ENCODE measurements at places on chromosomes 1 and 21.

GRCh38 chr1:194723067-194723466 is 1536.7 kb upstream of the B3GALT2 start:
- no peak for DNase-seq

GRCh38 chr1:211198880-211199279 is 60.3 kb upstream of the RCOR3 start:
- no peak for DNase-seq

DNA sequence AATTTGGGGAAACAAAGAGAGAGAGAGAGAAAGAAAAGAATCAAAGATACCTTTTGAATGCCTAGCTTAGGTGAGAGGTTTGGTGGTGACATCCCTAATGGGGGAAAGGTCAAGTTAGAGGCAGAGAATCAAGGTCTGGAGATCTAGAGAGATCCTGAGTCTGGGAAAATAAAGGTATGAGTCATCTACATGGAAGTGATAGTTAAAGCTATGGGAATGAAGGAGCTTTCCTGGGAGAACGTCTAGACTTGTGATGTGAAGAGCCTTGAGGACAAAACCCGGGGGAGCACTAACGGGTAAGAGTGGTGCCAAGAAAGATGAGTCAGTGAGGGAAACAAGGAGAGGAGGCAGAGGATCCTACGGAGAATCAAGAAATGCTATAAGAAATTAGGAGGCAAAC is 110.8 kb upstream of the RUNX1 start:
- DNase-seq = no peak

- DNase-seq = no peak
These were observed 50.1 kb upstream of the RGS18 start for GRCh38 chr1:192108161-192108560.

GRCh38 chr1:181135437-181135731 is 46.9 kb downstream of the IER5 start:
- peak; percentile 75 for DNase-seq

DNA sequence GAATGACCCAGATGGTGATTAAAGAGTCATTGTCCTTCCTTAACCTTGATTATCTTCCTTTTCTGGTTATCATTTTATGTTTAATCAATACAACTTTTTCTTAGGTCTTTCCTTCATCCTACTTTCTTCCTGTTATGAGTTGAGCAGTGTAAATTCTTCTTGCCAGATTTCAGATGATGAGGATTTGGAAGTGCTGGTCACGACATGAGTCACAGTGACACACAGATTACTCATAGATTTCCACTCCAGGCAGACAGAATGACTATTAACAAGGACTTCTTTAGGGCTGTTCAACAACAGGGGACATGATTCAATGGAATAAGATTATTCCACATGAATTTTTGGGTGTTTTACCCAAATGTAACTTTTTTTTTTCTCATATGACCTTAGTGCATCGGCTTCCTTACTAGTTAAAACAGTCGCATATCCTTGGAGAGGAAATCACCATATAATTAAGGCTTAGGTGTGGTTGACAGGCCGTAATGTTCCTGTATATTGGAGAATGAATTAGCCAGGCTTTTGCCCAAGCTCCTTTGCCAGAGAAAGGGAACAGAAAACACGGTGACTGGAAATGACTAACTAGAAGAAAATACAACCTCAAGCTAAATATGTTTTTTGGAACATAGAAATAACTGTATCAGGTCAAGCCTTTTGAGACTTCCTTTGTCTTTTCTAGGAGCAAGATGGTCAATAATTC is 44.2 kb downstream of the PRRX1 start:
- peak; percentile 72 for DNase-seq

DNA sequence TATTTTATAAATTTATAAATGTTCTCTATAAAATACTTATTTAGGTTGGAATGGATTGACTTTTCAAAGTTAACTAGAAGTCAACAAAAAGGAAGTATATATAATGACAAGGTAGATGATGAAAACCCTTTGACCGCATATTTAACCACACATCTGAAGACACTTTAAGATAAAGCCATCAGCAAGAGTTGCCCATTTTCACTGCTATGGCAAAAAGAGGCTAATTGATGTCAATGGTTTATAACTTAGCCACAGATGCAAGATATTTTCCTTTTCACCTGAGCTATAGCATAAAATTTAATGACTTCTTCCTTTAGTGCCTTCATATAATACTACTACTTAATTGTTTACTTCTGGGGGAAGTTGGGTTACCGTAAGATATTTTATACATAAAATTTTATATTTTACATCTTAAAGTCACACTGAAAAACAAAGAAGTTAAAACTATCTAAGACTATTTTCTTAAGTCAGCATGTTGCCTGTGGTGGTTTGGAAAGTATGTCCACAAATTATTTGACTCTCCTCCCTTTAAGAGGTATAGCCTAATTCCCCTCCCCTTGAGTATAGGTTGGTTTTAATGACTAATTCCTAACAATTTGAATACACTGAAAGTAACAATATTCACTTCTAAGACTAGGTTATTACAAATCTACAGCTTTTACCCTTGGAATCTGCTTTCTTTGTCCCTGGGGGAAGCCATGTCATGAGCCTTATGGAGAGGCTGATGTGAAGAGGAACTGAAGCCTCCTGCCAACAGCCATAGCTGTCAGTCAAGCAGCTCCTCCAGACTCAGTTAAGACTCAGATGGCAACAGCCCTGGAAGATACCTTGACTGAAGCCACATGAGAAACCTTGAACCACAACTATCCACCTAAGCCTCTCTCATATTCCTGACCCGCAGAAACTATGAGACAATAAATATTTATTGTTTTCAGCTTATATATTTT is 40.3 kb upstream of the LRRC8B start:
- DNase-seq = no peak

- no peak for DNase-seq
These were observed 10.2 kb downstream of the ECE1 start for GRCh38 chr1:21280011-21280471.

DNA sequence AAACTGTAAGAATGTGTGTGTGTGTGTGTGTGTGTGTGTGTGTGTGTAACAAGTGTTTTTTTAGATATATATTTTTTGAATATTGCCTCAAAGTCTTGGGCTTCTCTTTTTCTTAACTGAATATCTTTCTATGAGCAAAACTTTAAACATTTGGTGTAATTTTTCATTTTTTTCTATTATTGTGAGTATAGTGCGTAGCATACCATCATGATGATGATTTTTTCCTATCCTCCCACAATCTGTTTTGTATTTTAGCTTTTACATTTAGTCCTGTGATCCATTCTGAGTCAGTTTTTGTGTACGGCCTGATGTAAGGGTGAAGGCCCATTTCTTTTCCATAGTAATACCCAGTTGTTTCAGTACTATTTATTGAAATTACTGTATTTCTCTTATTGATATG is 680.6 kb downstream of the TTLL7 start:
- no peak for DNase-seq

GRCh38 chr21:45864436-45864835 is 117.1 kb upstream of the COL6A1 start:
- no peak for DNase-seq

- DNase-seq = no peak
These were observed 18.9 kb downstream of the CTNNBIP1 start for GRCh38 chr1:9891207-9891606.

GRCh38 chr1:224333309-224333926 is 3.4 kb upstream of the NVL start:
- peak; percentile 67 for DNase-seq

DNA sequence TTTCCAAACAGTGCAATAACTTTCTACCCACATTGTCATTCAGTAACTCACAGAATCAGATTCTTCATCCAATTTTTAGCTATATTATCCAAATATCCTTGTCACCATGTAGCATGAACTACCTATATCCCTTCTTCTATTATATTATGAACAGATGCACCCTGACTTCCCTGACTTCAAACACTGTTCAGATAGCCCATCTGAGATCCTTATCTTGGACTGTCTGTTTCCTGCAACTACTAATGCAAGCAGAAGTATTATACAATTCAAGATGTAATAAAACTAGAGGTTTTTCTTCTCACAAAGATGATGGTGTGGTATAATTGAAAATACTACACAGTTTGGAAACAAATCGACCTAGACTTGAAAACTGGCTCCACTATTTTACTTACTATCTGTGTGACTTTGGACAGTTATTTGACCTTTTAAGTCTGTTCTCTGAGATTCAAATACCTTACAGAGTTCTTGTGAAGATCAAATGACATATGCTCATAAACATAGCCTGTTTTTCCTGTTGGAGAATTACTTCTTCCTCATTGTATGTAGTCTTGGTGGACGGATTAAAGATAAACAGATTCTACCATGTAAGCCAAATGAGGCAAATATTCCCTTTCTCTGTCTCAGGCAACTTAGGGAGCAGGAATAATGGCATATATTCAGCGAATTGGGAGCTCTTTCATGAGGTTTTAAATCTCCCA is 407.9 kb upstream of the ZRANB2 start:
- DNase-seq = no peak

DNA sequence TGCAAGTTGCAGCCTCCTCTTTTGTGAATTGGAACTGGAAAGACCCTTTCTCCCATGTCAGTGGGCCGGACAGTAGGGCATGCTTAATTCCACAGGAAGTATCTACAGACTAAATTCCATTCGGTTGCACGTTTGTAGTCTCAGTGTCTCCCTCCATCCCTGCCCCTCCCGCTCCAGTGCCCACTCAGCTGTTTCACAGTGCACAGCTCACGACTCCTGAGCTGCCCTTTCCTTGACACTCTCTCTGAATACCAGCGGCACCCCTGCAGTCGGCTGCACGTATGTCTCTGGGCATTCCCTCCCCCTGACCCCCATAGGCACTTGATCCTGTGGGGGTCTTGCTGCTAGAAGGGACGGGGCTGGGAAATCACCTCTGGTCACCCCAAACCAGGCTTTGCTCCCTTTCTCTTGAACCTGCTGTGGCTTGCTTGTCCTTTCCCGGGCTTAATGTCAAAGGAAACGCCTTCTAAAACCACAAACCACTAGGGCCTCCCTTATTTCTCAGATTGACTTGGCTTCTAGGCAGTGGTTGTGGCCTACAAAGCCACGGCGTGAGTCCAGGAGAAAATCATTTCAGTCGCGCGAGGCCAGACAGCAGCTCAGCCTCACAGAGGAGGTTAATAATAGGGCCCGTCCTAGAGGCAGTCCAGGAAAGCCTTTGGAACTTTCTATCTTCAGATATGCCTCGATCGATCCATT is 365.3 kb upstream of the PROX1 start:
- no peak for DNase-seq

DNA sequence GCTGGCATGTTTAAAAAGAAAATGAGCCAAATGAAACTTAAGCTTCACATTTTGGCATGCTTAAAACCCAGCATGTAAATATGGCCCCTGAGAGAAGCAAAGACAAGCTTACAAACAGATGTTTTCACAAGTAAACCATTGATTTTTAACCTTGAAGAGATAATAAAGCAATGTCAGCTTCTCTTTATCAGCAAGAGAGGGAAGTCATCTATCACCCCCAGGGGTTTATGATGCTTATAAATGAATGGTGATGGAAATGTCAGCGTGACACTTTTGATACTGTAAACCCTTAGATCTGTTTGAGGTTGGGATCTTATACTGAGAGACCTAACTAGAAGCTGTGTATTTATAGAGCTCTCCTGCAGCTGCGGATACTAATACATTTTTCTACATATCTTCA is 471.3 kb downstream of the PLA2G4A start:
- DNase-seq = no peak

DNA sequence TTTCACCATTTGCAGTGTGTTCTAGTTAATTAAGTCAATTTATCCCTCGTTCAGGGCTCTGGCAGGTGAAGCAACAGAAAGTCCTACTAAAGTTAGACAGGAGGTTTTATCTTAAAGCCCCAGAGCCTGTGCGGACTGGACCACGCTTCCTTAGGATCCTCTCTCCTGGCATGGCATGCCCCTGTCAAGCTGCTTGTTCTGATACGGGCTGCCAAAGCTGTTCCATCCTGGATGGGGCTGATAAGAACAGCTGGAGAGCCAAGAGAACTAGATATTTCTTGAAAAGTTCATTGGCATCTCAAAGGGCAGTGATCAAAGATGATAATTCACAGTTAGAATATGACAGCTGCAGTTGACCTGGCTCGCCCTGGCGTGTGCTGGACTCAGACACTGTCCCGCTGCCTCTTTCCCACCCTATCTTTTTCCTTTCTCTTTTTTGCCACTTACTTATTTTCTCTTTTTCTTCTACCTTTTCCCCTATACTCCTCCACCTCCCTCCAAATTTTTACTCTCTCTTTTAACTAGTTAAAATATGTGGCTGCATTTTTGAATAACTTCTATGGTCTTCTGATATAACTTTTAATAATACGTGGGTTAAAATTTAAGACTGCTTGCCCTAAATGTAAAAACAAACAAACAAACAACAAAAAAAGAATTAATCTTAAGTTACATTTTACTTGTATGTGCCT is 96.7 kb downstream of the ABCA4 start:
- DNase-seq = no peak

All from LoVo (cell line).